ENCODE measurements at places on chromosomes 4 and X. TPM values are rescaled to one million over a fixed set of nuclear protein-coding genes. Genes with fewer than 3 reads are reported as not detected.
A peak's percentile ranks its signal among the peaks of the same experiment; 100 is the strongest.

- DNase-seq = no peak
Observed at GRCh38 chrX:120125444-120125843, 9.7 kb upstream of the RHOXF1 start.

DNA sequence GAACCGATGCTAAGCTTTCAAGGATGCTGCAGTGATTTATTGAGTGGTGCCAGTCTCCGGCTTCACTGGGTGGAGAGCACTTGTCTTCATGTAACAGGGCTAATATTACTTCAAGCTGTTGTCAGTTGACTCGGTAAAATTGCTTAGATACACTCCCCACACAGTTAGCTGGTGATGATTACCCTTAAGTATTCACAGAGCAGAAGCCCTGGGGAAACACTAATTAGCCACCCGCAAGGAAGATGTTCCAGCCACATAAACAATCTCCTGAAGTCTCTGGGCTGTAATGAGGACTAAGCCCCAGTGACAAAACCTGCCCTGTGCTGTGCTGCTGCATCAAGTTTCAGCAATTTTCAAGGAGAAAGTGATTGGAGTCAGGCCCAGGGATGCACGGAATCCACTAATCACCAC lies 37.3 kb upstream of the GK2 start:
- DNase-seq = no peak

PCGF3 gene
- 4.8 TPM for polyA plus RNA-seq

SERPINA7 gene
- not detected for polyA plus RNA-seq

DNA sequence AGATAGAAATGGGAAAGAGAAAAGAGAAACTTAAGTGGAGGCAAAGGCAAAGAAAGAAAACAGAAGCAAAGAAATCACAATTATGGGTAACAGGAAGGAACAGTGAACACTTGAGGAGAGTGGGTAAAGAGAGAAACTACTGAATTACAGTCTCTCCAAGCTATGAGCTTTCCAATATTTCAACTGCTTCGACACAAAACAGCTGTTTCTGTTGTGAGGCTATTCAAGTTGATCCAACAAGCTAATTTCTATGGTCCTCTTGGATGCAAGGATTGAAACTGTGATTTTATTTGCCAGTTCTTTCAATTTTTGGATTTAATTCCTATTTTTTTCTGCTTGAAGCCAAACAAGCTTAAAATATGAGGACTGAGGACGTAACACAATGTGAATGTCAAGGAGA lies 80.5 kb upstream of the ADGRA3 start:
- DNase-seq = no peak

UGT2B10 gene
- polyA plus RNA-seq = not detected

DNA sequence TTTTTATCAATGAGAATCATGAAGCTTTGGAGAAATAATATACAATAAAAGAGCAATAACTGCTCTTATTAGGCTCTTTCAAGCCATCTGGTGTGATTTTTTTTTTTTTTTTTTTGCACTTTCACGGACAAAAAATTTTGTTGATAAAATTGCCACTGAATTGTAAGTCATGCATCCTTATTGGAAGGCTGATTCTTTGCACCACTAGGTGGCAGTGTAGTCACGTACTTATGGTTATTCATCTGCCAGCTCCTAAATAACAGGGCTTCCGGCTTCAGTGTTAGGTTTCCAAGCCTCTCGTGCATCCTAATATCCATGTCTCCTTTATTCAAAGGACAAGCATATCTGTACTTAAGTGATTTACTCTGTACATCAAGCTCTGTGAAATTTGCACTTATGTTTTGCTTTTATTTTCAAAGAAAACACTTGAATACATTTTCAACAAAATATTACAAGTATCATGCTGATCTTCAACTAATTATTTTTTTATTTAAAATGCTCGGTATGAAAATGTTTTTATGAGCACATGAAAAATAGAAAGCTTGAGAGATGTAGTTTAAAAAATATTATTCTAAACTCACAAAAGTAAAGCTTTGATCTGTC lies 1578.3 kb upstream of the TENM3 start:
- DNase-seq = peak; percentile 10

ZNF827 gene
- 6.9 TPM for polyA plus RNA-seq

DNA sequence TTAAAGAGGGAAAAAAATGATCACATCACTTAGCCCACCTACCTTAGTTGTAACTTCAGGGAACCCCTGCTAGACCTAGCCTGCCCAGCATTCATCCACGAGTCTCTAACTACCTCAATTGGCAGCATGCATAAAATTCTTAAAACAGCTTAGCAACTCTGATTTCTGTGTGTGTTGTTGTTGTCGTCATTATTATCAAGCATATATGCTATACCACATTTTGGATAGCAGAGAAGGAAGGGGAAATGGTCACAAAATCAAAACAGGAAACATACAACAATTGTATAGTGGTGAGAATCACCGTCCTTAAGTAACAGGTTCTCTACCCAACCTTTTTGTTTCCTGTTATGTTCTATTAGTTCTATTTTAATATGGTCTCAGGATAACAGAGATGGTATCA lies 2.7 kb upstream of the ACOT9 start:
- no peak for DNase-seq

- no peak for DNase-seq
Observed at GRCh38 chr4:137360761-137361160, 171.5 kb downstream of the PCDH18 start.

DNA sequence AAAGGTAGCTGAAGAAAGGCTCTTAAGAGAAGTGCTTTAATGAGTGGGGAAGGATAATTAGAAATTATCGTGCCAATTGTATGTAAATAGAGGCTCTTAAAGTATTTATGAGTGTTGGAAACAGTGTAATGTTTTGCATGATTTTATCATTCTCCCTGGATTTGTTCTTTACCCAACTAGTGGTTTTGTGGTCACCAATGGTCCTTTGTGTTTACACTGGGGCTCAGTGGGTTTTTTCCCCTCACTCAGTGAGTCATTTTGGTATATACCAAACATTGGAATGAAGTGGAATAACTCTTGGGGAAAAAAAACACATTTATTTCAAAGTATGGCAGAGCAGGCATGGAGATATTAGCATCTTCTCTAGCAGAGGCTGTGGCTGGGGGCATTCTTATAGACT lies 20.8 kb upstream of the LGI2 start:
- DNase-seq = no peak

- DNase-seq = no peak
Observed at GRCh38 chrX:126509923-126510322, 42.7 kb downstream of the DCAF12L1 start.

SPARCL1 gene
- not detected for polyA plus RNA-seq

DNA sequence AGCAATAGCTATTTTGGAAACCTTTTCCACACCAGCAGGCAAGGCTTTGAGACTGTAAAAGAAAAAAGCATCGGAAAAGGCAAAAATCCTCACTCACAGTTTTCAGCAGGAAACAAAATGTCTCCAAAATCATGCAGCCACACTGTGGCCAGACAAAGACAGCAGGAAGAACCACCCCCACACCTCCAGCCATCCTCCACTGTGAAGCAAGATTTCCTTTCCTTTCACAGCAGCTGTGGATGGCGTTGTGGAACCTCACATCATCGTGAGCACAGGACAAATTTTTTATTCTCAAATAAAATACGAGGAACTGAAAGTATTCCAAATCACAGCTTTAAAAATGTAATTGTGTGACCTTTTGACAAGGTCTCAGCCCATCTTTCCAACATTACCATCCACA lies 351.7 kb upstream of the NOCT start:
- no peak for DNase-seq

DNA sequence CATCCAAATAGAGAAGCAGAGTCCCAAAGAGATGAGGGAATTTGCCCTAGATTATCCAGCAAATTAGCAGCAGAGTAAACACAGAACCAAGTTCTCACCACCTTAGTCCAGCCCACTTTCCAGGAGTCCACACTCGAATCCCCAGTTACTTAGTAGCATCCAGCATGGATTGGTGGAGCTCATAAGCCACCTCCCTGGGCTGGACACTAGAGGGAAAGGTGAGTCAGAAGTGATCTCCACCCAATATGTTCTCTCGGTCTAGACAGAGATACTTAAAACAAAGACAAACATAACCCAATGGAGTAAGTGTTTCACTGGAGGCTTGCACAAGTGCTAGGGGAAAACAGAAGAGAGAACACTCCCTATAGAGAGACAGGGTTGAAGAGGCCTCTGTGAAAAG lies 105.1 kb upstream of the CPEB2 start:
- no peak for DNase-seq

DNA sequence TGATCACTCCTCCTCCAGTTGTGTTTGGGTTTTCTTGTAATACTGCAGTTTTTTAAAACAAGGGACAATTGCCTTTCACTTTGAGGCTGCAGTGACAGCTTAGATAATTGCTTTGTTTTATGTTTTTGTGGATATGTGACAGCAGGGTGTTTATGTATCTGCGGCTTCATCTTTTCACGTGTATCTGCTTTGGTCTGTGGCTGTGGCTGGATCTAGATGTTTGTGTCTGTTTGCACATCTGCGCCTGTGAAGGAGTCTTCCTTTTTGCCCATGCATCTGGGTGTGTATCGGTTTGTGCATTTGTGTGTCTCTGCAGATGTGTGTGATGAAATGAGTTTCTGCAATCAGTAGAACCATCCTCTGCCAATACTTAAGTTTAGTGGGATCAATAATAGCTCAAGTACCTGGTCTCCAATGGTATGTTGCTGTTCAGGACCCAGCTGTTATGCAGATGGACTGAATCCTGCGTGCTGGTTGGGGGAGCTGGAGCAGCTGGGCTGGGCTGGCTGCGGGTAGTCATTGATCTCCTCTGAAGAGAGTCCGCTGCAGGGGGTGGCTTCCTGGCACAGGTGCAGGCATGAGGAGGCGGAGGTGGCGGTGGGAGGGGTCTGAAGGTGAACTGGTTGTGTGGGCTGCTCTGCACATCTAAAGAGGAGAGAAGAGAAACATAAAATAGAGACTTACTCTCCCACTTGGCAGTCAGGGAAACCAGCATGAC lies 390.3 kb downstream of the SH2D1A start:
- DNase-seq = peak; percentile 74

GNRHR gene
- polyA plus RNA-seq = not detected

DNA sequence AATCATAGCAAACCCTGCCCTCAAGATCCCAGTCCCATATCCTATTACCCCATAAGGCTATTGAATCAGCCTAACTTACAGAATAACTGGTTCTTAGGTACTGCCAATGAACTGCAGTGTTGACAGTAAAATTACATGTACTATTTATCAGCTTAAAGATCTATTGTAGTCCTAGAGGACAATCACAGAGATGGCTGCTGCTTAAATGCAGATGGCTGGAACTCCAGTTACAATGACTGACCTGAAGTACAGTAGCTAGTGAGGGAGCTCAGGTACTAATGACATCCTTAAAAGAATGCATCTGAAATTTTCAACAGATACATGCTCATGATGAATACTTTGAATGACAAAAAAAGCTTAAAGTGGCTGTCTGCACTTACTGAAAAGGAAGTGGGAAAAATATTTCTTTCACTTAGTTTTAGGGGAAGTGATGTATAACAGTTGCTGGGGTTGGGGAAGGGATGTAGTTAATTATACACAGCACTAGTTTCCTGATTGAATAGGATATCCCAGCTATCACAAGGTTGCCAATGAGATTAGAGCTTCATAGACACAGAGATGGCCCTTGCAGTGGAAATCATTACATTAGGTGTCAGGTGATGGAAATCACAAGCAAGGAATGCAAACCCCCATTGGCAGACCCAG lies 42.0 kb downstream of the USP26 start:
- no peak for DNase-seq

ACTRT1 gene
- polyA plus RNA-seq = not detected

MAGEA9B gene
- polyA plus RNA-seq = not detected

MAP7D2 gene
- 0.12 TPM for polyA plus RNA-seq

DNA sequence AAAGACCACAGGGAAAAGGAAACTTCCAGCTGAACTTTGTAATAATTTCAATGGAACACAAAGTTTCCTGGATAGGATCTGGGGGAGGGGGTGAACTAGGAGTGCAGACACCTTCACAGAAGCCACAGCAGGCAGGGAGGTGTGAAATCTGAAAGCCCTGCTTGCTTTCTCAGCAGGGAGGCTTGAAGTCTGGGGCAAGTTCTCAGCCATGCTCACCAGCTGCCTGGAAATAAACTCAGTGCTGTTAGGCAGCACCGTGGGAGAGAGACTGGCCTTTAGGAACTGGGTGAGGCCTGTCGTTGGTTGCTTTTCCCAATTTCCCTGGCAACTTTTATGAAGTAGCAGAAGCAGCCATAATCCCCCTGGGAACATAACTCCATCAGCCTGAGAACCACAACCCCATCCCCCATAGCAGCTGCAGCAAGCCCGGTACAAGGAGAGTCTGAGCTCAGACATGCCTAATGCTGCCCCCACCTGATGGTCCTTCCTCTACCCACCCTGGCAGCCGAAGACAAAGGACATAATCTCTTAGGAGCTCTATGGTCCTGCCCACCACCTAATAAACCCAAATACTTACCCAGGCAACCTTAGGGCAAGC lies 39.2 kb upstream of the NMU start:
- no peak for DNase-seq

DNA sequence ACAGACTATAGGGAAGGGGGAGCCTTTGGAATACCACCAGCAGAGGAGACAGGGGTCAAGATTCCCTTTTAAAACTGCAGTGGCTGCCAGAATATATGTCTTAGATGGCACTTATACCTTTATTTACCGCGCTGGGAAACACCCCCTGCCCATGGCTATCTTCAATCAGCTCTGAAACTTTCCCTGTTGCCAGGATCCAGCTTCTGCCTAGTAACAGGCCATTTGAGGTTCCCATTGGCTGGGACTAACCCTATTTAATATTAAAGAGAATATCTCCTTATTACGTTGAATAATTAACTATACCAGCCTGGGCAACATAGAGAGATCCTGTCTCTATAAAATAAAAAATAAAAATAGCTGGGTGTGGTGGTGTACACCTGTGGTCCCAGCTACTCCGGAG lies 23.8 kb downstream of the SOWAHB start:
- no peak for DNase-seq

Data from CD8-positive, alpha-beta memory T cell (primary cell).